ENCODE measurements at places on chromosomes 1 and 21. TPM values are rescaled to one million over a fixed set of nuclear protein-coding genes. Genes with fewer than 3 reads are reported as not detected.

Gene PROX1
- 5.4 TPM for total RNA-seq

Gene PEX11B
- 23.2 TPM for total RNA-seq

Gene TARBP1
- 5.7 TPM for total RNA-seq

Gene VSIG8
- total RNA-seq = not detected

Gene CD5L
- total RNA-seq = not detected

Gene DPT
- 13.0 TPM for total RNA-seq
